ENCODE measurements at places on chromosomes 2 and 18.
A peak's percentile ranks its signal among the peaks of the same experiment; 100 is the strongest.

DNA sequence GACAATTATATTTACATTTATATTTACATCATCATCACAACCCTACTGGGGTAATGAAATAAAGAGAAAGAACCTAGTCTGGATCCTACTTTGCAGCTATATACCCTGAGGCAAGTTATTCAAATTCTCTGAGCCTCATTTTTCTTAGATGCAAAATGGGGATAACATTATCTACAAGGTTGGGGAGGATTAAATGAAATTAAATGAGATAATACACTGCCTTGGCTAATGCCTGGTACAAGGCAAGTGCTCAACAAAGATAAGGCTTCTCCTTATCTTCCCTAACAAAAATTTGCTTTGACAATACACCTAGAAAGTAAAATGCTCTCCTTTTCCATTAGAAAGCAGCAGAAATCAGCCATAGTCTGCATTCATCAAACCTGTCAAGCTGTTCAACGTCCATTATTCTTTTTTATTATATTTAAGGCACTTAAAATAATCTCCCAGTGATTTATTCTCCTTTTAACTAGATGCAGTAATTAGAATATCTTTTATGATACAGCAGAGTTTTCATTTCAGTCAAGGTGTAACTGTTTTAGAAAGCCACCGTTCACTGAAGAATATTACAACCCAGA is 44.8 kb downstream of the TCF4 start:
- DNase-seq, result no peak

- DNase-seq, result peak; percentile 48
Measured at GRCh38 chr2:113169002-113169530, 4.7 kb upstream of the PSD4 start.

- peak; percentile 57 for DNase-seq
Measured at GRCh38 chr18:11688972-11689668, at the start of gene GNAL. Gene GNAL (plus strand): TSS chr18:11689264. CDS start chr18:11689564, 300 bp downstream.

- no peak for DNase-seq
Measured at GRCh38 chr2:238509151-238509835, 82.6 kb downstream of the ASB1 start.

- no peak for DNase-seq
Measured at GRCh38 chr2:120132190-120132589, 91.0 kb downstream of the TMEM185B start.

- DNase-seq, result no peak
Measured at GRCh38 chr2:218804817-218805216, 22.9 kb downstream of the CYP27A1 start.

DNA sequence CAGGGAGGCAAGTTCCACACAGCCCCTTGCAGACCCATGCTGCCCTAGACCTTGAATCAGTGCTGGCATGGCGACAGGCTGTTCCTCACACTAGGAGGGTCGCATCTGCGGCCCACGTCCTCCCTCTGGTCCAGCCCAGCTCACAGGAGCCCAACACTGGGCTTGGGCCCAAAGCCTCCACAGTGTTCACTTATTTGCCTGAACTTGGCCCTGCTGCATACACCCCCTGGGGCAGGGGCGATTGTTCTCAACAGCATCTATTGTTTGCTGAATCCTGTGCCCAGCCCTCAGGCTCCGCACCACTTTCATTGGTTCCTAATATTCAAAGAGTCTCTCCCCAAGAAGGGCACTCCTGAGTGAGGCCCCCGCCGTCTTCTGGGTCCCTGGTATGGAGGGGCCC is 90.7 kb downstream of the ZBTB7C start:
- DNase-seq, result no peak

DNA sequence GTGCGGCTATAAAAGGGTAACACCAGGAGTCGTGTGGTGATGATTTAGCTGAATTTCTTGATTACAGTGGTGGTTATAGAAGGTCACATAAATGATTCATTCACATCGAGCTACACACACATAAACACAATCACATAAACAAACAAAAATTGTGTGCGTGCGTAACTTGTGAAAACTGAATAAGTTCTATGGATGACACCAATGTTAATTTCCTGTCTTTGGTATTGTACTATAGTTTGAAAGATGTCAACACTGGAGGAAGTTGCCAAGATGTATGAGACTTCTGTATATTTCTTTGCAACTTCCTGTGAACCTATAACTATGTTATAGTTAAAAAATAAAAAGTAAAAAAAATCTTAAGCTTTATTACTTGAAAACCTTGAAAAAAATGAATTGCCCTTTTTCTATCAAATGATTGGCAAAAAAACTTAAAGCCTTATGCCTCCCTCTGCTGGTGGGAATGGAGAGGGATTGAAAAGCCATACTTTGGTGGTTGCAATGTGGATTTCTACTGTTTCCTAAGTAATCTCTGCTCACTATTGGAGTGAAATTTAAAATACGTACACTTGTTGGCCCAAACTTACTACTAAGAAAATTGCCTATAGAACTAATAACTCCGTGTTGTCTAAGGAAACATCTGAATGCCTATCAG is 227.7 kb downstream of the RPIA start:
- DNase-seq, result no peak

- DNase-seq, result no peak
Measured at GRCh38 chr2:128868686-128869551, 550.3 kb upstream of the HS6ST1 start.

- DNase-seq, result no peak
Measured at GRCh38 chr18:59657012-59657411, 40.2 kb downstream of the CCBE1 start.

- DNase-seq, result no peak
Measured at GRCh38 chr18:78994531-78994930, 14.9 kb downstream of the SALL3 start.

DNA sequence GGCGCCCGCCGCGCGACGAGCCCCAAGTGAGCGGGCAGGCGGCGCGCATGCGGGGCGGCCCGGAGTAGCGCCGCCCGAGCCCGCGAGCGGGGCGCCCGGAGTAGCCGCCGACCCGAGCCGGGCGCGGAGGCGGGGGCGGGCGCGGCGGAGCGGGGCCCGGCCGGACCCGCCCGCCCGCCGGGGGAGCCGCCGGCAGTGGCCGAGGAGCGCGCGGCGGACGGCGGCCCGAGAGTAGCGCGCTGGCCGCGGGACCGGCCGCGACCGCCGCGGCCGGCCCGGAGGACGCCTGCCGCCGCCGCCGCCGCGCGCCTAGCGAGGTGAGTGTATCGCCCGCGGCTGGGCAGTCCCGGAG is at the start of gene GALNT1:
TSS of gene GALNT1 (plus strand) at position 195 of the 352 bp plus-strand sequence. CDS start 72,923 bp downstream, outside the sequence.
- no peak for DNase-seq

DNA sequence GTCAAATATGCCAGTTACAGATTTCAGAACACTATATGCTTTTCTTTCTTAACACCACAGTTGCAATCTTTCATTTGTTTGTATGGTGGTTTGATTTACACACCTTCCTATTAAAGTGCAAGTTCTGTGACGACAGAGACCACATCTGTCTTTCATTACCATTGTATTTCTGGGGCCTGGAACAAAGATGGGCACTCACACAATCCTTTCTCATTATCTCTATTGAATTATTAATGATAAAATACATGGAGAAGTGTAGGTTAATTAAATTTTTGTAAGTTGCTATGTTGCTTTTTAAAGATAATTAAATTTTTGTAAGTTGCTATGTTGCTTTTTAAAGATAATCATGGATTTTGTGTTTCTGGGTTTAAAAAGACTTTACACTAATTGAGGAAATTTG is 79.9 kb downstream of the KCTD18 start:
- DNase-seq, result no peak

GRCh38 chr2:226282151-226282550 is 517.5 kb downstream of the IRS1 start:
- DNase-seq, result no peak

DNA sequence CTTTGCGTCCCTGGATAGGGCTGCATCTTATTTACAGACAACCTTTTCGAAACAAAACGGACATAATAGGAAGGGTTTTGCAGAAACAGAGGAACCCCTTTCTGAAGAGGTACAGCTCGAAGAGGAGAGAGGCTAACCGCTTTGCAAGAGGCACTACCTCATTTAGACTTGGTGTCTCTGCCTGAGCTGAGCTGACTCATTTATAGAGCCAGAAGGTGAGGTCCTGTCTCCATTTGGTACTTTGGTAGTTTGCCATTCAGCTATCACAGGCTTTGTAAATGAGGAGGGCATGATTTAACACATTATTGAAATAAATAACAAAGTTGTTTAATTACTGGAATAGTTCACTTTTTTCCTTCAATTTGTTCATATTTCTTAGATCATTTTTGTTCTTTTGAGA is 2.2 kb upstream of the NXPH2 start:
- no peak for DNase-seq

DNA sequence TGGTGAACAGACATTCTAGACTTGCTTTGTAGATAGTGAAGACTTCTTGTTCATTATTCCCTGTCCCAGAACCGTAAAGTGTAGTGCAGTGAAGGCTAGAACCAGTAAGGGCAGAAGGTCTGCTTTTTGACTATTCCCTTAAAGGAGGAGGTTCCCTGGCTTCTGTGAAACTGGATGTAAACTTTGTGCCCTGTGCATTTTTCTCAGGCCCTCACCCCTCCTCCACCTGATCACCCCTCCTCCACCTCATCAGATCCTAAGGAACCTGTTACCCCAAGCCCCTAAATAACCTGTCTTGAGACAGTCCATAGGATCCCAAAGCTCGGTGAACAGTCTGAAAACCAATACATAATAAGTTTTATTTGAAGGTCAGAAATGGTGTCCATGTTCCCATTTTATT is 33.7 kb downstream of the SFT2D3 start:
- DNase-seq, result no peak

DNA sequence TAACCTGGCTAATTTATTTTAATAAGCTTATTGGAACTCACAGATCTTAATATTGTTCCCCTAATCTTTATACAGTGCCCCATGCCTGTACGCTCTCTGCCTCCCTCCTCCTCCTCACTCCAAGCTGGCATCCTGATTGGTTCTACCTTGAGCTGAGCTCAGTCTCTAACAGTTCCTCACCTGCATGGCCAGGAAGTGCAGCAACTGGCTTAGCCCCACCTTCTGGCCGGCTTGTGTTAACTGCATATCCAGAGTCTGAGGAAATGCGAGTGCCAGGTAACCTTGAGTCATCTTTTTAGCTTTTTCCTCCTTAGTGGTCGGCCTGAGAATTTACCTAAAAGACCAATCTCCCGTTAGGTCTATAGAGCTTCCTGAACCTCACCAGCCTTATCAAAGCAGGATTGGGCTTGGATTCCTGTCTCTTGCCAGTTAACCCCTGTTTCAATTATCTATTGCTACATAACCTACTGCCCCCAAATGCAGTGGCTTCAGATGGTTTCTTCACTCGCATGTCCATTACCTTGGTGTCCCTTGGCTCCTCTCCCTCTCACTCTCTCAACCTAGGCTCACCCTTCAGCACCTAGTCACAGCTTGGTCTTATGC is 89.5 kb upstream of the STK39 start:
- peak; percentile 50 for DNase-seq

GRCh38 chr2:186135686-186136085 is 350.4 kb upstream of the ZC3H15 start:
- no peak for DNase-seq

DNA sequence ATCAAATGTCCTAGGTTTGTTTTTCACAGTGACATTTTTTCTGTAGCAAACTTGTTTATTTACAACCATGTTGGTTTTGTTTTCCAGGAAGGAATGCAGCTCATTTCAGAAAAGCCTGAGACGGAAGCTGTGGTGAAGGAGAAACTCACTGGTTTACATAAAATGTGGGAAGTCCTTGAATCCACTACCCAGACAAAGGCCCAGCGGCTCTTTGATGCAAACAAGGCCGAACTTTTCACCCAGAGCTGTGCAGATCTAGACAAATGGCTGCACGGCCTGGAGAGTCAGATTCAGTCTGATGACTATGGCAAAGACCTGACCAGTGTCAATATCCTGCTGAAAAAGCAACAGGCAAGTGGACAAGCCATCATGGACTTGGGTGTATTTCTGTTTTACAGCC is 79.2 kb upstream of the EML6 start:
- DNase-seq, result no peak

DNA sequence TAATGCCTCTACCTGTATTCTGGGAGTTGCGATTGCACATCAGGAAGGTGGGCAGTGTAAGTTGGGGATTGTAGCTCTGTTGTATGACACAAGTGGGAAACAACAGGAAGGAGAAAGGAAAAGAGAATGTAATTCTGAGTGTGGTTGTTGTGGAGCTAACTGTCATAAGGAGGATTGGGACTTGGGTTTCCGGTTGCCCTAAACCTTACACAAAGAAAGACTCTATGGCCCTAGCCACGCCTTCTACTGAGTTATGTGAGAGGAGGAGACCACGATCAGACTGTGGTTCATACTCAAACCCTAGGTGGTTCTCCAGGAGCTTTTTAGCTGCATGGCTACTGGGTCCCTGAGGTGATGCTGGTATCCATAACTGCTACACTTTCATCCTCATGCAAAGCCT is 86.5 kb downstream of the TANC1 start:
- no peak for DNase-seq

DNA sequence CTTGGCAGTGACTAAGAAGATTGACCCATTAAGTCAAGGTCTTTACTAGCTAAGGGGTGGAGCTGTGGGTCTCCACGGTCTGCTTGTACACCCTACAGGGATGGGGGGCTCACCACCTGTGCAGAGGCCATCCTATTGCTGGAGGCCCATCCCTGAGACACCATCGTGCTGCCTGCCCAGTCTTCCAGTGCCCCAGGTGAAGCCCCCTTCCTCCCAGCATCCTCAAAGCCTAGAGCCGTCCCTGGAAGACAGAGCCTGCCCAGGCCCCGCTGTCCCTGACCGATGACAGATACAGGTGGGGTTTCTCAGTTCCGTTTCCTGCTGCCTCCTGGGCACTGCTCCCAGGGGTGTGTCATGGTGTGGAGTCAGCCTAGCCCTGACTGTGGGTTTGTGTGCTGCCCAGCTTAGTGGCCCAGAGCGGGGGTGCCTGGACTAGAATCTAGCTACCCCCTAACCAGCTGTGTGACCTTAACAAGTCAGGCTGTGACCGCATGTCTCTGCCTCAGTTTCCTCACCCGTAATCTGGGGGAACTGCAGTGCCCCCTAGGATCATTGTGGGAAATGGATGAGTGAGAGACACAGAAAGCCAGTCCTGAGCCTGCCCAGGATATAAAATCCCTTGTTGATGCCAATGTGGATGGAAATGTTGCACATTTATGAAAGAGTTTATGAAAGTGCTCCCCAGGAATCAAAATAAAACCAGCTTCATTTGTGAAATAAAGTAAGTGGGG is 2.0 kb downstream of the OTOS start:
- no peak for DNase-seq

GRCh38 chr2:16321872-16322271 is 343.8 kb downstream of the CYRIA start:
- no peak for DNase-seq

- DNase-seq, result no peak
Measured at GRCh38 chr2:125822746-125823145, 833.2 kb upstream of the GYPC start.

DNA sequence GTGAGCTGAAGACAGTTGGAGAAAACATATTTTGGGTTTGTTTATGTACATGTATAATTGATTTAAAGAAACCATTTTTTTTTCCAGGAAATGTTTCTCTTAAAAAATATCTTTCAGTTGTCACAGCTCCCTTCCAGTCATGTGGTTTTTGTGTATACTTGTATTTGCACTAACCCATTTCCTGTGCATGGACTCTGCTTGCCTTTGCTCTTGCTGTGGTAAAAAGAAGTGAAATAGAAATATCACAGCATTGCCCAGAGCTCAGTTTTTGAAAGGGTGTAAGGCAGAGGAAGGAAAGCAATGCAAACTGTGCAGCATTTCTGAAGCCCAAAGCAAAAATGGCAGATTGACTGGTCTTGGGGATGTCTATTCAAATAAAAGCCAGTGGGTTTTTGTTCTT is 10.4 kb upstream of the DOCK10 start:
- peak; percentile 76 for DNase-seq

All from activated CD4-positive, alpha-beta T cell treated with anti-CD3 and anti-CD28 coated beads, Interleukin-2, amount 50 U/mL, for 16 hours (primary cell).